NCI-H2171 (cell line): ENCODE measurements at places on chromosomes 5 and 9.

GRCh38 chr5:178535299-178536175 lies 54.7 kb downstream of the COL23A1 start:
- no peak for DNase-seq

- no peak for DNase-seq
Observed at GRCh38 chr9:96425500-96426169, 7.5 kb upstream of the ZNF367 start.

DNA sequence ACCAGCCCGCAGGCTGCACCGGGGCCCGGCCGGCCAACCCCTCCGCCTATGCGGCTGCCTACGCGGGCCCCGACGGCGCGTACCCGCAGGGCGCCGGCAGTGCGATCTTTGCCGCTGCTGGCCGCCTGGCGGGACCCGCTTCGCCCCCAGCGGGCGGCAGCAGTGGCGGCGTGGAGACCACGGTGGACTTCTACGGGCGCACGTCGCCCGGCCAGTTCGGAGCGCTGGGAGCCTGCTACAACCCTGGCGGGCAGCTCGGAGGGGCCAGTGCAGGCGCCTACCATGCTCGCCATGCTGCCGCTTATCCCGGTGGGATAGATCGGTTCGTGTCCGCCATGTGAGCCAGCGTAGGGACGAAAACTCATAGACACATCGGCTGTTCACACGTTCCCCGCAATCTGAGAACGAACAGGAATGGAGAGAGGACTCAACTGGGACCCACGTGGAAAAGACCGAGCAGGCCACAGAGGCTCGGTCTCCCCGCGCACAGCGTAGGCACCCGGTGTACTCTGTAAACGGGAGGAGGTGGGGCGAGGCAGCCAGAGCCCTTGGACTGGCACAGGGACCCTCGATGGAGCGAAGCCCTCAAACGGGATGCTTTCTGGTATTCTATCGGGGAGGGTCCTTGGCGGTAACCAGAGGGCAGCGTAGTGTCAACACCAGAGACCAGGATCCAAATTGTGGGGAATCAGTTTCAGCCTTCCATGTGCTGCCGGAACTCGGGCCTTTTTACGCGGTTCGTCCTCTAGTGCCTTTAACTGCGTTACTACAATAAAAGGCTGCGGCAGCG lies 1.9 kb downstream of the FOXE1 start:
- DNase-seq = no peak

GRCh38 chr9:18795947-18796671 lies 236.9 kb downstream of the SAXO1 start:
- no peak for DNase-seq

DNA sequence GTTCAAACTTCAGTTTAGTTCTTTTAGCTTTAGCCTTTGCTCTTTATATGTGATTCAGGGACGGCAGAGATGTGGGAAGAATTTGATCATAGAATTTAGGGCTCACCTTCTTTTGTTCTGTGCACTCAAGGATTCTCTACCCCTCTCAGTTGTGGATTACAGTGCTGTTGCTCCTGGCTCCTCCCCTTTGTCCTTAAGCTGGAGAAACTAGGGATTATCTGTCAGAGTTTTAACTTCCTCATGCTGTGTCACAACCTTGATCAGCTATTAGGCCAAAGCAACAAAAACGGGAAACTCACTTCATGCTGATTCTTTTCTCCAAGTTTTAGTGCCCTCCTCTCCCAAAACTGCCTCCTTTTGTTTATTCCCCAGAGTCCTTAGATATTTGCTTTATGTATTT lies 13.0 kb upstream of the PCDHAC2 start:
- DNase-seq = no peak

DNA sequence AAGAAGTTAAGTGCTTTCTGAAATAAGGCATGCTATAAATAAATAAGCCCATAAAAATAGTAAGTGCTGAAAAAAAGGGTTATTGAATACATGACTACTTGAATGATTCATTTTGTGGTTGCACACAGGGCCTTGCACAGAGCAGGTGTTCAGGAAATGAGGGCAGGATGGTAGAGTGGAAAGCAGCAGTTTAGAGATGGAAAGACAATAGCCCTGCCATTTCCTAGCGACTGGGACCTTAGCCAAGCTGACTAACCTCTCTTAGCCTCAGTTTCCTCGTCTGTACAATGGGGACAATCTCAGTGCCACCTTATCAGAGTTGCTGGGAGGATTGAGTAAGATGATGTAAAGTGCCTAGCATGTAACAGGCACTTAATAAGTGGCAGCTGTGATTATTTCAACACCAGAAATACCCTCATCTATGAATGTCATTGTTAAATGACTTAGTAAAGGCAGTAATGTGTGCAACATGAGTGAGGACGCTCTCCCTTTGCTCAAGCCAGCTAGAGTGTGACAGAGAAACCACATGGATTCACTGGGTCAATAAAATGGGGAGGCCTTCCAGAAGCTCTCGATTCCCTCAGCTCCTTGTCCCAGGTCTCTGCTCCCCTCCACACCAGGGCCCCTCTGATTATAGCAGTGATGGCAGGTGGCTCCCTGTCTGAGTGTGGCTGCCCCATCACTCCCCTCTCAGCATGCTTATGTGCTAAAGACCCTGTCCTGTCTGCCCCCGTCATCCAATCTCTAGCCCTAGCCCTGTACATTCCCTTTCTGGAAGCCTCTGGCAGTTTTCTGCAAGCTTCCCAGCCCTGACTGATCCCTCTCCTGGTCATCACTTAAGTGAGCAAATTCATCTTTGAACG lies 16.0 kb upstream of the PHF19 start:
- no peak for DNase-seq

- DNase-seq = no peak
Observed at GRCh38 chr5:110855961-110856360, 117.2 kb downstream of the SLC25A46 start.

GRCh38 chr9:110555551-110556331 lies 23.8 kb downstream of the SVEP1 start:
- no peak for DNase-seq

DNA sequence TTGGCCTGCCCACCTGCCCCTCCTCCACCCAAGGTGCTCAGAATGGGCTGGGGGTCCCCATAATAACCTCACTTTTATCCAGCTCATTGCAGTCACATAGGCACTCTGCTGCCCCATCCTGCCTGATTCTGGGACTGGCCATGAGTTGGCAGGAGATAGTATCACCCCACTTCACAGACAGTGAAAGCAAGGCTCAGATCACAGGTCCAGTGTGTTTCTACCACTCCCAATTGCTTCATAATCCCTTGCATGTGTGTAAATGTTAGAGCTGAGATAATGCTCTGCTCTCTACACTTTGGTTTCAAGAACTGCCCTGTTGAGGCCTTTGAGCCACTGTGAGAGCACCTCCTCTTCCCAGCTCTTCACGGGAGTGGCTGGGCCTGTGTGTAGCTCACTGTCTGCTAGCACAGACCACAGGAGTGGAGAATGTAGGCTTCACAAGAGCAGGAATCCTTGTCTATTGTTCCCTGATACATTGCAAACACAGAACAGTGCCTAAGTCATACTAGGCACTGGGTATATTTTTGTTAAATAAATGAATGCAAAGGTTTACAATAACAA lies 8.4 kb downstream of the PCYOX1L start:
- DNase-seq = no peak

DNA sequence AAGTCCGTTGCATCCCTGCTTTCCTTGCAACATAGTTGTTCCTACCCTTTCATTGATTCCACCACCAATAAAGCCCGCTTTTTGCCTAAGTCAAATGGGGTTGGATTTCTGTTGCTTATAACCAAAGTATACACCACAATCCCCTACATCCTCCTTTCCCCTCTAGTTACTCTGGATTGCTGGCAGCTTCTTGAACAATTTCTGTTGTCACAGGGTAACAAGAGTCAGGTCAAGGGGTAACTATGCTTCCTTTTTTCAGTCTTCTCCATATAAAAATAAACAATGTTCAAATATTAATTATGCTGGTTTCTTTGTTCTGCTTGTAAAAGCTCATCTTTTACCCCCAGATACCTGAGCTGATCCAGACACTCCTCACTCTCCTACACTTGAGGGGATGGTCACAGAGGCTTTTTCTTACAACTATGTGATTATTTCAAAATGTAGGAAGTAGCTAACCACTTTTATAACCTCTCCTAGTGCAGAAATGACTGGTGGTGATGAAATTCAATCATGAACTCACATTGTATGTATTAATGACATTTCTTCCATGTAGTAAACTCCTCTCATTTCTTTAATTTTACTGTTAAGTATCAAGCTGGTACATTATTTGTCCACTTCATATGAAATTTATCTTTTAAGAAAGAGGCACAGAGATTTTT lies 136.5 kb downstream of the SNX18 start:
- DNase-seq = no peak

- no peak for DNase-seq
Observed at GRCh38 chr5:64165160-64165499, 513 bp upstream of the RNF180 start.

- DNase-seq = no peak
Observed at GRCh38 chr9:125681086-125681622, 25.9 kb downstream of the MAPKAP1 start.

DNA sequence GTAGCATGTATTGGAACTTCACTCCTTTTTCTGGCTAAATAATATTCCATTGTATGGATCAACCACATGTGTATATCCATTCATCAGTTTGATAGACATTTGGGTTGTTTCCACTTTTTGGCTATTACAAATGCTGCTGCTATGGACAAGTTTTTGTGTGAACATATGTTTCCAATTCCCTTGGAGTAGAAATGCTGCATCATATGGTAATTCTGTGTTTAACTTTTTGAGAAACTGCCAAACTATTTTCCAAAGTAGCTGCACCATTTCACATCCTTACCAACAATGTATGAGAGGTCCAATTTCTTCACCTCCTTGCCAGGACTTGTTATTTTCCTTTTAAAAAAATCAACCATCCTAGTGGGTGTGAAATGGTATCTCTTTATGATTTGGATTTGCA lies 8.4 kb downstream of the FRRS1L start:
- DNase-seq = no peak

- DNase-seq = no peak
Observed at GRCh38 chr5:89301321-89302025, 418.5 kb upstream of the MEF2C start.

DNA sequence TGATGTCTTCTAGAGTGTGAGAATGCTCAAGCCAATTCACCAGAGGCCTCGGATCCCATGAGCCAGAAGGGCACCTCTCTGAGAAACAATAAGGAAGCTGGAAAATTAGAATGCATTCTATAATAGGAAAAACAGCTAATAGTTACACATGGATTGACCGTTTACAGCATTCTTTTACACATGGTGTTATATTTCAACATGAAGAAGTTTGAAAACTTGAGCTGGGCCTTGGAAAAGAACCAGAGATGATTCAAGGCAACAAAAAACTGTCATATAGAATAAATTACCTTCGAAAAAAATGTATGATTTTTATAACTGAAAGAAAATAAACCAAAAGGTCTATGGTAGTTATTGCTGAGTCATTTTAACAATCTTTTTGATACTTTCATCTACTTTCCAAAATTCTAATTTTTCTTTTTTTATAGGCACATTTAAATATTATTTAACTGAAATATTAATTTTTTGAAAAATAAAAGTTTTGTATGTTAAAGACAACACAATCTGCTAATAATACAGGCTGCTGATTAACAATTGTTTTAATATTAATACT lies 6.2 kb downstream of the SH3TC2 start:
- DNase-seq = no peak

GRCh38 chr5:40958811-40959210 lies 49.5 kb downstream of the C7 start:
- DNase-seq = no peak

- no peak for DNase-seq
Observed at GRCh38 chr9:4286086-4286485, 13.8 kb downstream of the GLIS3 start.

DNA sequence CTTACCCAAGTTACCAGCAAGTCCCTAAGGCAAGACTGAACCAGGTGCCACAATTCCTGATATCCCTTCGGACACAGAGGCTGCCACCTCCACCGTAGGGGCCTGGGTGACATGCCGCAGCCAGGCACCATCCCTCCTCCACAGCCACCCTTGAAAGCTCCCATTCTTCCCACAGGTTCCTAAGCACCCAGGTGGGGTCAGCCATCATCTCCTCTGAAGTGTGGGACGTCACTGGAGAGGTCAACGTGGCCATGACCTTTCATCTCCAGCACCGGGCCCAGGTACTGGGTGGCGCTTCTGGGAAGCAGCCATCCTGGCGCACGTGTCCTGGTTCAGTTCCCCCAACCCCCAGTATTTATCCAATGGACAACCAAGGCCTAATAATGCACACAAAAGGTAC lies 8.2 kb downstream of the ADGRD2 start:
- no peak for DNase-seq

DNA sequence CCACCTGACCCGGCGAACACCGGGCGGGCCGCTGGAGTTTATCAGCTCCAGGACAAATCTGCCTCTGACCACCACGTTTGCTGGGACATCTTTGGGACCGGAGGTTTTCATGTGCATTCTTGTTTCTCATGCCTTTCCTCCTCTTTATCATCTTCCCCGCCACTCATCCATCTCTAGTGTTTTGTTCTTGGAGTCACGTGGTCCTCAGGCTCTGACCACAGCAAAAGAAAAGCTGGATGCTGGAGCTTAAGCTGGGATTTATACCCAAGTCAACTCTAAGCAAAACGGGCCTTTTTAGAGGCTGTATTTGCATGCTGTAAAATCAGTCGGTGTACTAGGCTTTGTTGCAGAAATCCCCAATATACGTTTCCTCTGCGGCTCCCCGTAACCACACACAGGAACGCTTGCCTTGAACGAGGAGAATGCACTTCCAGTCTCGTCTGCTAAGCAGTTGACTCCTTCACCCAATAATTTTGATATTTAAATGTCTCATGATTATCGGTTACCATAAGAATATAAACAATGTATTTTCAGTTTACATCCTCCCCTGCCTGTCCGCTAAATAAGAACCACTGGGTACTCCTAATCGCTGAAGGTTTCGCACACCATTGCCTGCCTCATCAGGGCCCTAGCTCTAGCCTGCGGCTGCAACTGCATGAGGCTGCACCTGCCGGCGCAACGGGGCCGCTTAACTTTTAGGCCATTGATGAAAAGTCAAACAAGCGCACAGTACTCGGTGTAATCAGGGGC lies 560 bp upstream of the NDUFS6 start:
- DNase-seq = peak; percentile 68
